ENCODE measurements at places on chromosomes 5 and 9.

- no peak for DNase-seq
These were observed 99.1 kb upstream of the ABCA1 start for GRCh38 chr9:105027084-105027483.

GRCh38 chr5:80213466-80213865, 42.4 kb downstream of the SERINC5 start:
- no peak for DNase-seq

GRCh38 chr5:178389026-178389729, 156.6 kb upstream of the PHYKPL start:
- DNase-seq: no peak

GRCh38 chr5:150593996-150594395, 46.5 kb upstream of the SYNPO start:
- DNase-seq: no peak

- no peak for DNase-seq
These were observed 1466.7 kb upstream of the CDH9 start for GRCh38 chr5:28505121-28505520.

DNA sequence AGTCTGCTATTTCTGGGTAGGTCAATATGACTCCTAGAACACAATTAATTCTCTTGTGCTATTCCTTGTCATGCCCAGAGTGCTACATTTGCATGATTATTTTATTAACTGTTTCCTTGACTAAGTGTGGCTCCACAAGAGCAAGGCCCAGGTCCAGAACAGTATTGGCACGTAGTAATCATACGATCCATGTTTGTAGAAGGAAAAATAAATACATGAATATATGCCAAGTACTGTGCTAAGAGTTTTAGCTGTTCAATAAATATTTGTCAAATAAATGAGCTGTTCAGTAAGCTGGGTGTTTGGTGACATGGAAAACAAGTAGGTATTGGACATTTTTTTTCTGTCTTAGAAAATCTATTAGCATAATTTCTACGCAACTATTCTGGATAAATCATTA, 995.9 kb downstream of the MAT2B start:
- no peak for DNase-seq

GRCh38 chr5:166342402-166342801, 1949.0 kb upstream of the WWC1 start:
- no peak for DNase-seq

GRCh38 chr9:125691869-125692268, 15.1 kb downstream of the MAPKAP1 start:
- no peak for DNase-seq

GRCh38 chr5:173238312-173239232, 3.6 kb upstream of the NKX2-5 start:
- DNase-seq: no peak

- DNase-seq: no peak
These were observed 136.6 kb upstream of the STC2 start for GRCh38 chr5:173464813-173465212.

DNA sequence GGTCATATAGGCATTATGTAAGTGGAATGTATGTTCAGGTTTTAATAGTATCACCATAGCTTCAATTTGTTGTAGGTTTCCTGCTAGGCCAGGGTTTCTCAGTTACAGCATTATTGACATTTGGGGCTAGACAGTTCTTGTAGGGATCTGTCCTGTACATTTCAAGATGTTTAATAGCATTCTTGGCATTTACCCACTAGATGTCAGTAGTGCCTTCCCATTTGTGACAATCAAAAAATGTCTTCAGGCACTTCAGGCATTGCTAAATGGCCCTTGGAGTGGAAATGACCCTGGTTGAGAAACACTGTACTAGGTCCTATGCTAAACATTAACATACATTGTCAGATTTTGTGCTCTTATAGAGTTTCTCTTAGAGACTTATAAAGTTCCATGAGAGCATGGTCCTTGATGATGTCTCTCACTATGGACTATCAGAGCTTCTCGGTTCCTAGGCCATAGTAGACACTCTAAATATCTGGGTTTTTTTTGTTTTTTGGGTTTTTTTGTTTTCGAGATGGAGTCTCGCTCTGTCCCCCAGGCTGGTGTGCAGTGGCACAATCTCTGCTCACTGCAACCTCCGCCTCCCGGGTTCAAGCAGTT, 1.4 kb downstream of the KIF20A start:
- DNase-seq: no peak

DNA sequence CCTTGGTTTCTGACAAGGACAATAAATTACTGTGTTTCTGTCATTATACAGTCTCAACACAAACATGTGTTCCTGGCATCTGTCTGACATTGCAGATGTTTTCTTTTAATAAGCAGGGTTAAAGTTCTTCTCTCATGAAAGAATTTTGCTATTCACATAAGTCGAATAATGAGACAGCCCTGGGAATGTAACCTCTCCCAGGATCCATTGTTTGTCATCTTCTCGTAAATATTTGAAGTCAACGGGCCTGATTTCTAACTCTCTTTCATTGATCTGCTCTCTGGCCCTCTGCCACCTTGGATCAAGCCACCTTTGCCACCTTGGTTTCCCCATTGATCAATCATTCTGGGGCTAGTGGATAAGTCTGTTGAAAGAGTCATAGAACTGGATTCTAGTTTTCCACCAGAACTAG, 12.9 kb upstream of the CAST start:
- DNase-seq: no peak

GRCh38 chr9:106420511-106420944, 442.4 kb upstream of the ZNF462 start:
- no peak for DNase-seq

DNA sequence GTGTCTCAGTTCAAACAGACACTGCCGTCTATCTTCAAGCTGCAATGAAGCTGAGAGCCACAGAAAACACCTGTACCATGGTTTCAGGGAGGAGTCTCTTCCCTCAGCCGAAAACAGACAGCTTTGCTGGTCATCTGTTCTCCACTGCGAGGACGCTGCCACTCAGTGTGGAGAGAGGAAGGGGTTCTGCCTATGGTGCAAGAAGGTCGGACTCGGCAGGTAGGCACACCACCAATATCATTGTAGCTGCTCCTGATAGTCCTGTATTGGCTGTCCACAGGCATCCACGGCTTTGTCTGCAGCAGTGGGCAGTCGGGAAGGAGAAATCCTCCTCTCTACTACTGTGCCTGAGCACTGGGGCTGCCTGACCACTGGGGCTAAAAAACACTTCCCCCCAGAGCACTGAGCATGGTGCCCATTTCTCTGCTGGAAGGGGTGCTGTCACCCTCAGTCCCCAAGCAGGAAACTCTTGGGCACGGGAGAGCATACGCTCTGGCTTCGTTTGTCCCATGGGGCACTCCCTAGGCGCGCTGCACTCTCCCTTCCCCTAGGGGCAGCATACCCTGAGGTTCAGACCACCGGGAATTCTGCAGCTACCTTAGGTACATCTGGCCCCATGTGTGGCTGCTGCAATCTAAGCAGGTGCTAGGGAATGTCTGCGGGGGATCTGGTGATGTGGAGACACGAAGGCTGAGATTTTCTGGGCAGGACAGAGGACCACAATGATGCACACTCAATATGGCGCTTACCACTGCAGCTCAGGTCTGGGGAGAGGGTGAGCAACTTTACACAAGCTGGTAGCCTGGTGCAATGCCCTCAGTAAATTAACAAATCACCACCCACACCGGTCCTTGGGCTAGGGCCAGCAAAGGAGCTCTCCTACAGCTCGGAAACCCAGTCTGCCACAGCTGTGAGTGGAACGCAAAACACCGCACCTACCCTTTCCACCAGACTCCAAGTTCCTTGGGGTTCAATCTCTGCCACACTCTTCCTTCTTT, 880.9 kb upstream of the SEMA6A start:
- no peak for DNase-seq

- DNase-seq: no peak
These were observed 188.7 kb downstream of the DENND1A start for GRCh38 chr9:123741214-123741613.

DNA sequence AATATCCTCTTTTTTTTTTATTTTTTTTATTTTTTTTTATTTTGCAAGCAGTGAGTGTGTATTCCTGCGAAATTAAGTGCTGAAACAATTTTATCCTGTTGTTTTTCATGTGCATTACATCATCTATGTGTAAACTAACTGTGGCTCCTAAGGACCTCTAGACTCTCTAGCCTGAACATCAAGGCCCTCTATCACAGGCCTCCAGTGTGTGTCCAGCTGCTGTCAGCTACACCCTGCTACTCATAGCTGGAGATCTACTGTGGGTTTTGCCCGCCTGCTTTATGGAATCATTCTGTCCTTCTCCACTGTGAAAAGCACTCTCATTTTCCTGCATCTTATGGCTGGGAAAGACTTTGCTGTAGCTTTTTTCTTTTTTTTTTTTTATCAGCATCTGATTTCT, 157.8 kb downstream of the KCTD16 start:
- DNase-seq: no peak

DNA sequence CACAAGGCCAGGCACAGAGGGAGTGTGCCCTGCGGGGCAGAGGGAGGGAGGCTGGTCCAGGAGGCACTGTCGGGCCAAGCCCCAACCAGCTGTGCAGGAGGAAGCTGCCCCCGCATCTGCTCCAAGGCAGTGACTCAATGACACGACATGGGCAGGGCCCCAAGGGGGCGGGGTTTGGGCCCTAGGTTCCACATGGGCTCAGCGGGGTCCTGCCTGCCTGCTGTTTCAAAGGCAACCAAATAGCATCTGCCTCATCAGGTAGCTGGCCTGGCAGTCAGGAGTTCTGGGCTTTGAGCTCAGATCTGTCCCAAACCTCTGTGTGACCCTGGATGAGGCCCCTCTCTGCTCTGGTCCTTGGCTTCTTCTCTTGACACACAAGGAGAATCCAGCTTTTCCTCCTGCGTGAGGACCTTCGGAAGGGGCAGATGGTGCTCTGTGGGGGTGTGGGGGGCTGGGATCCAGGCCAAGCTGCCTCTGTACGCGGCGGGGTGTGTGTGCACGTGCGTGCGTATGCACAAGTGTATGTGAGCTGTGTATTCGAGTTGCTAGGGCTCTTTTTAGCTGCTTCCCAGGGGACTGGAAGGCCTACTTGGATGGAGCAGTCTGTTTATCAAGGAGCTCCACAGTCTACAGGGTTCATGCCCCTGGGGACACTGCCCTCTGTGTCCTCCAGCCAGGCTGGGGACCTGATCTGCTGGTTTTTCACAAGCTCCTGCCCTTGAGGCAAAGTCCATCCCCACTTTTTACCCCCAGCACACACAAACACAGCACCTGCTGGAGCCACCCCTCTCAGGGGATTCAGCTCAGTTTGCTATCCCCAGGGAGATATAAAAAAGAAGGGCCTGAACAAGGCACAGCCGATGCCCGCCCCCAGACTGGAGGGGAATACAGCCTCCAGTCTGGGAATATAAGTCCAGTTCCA, 138.9 kb downstream of the RGS3 start:
- DNase-seq: no peak

- no peak for DNase-seq
These were observed 2.9 kb downstream of the ANKDD1B start for GRCh38 chr5:75614176-75614575.

DNA sequence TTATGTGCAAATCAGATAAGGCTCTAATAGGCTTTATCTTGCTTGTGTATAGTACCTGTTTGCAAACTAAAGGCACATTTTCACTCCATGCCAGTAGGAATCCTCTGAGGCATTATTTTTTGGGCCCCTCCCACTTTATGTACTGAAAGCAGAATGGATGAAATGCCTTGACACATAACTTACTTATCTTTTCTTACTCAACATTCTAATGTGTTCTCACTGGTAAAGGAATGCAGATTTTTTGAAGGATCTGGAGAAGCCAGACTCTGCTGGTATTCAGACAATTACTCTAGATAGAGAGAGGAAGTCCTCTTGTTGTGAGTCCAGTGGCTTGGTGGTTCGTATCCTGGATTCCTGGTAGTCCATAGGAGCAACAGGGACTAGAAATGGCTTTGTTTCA, 336.7 kb downstream of the CCDC171 start:
- no peak for DNase-seq

- no peak for DNase-seq
These were observed 448.6 kb downstream of the PLK2 start for GRCh38 chr5:58011301-58011700.

DNA sequence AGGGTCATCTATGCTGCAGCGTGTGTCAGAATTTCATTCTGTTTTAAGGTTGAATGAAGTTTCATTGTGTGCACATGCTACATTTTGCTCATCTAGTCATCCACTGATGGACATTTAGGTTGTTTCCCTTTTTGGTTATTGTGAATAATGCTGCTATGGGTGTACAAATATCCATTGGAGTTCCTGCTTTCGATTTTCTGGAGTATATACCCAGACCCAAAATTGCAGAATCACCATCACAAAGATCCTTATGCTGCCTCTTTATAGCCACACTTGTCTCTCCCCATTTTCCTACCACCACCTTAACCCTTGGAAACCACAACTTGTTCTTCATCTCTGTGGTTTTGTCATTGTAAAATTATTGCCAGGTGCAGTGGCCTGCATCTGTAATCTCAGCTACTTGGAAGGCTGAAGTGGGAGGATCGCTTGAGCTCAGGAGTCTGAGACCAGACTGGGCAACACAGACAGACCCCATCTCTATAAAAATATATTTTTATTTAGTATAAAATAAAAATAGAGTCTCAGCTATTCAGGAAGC, 166.2 kb downstream of the HSD17B3 start:
- no peak for DNase-seq

- no peak for DNase-seq
These were observed 15.7 kb downstream of the TMEM8B start for GRCh38 chr9:35844628-35845270.
